NCI-H1105 (cell line): ENCODE measurements at places on chromosomes 2 and 18.

DNA sequence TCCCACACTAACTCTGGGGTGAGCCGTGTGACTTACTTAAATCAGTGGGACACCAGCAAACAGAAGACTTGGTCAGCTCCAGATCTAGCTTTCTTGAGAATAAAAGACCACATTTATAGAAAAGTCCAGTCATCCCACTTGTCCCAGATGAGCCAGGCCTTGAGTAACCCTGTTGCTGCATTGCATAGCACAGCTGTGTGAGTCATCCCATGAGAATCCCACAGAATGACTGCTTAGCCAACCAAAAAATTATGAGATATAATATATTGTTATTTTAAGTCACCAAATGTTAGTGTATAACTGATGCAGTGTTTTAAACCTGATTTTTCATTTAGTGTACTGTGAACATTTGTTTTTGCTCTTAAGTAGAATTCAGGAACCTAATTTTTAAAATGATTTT, 94.2 kb upstream of the FSHR start:
- DNase-seq: no peak

- no peak for DNase-seq
These were observed 65.1 kb downstream of the TIMM21 start for GRCh38 chr18:74213429-74213828.

DNA sequence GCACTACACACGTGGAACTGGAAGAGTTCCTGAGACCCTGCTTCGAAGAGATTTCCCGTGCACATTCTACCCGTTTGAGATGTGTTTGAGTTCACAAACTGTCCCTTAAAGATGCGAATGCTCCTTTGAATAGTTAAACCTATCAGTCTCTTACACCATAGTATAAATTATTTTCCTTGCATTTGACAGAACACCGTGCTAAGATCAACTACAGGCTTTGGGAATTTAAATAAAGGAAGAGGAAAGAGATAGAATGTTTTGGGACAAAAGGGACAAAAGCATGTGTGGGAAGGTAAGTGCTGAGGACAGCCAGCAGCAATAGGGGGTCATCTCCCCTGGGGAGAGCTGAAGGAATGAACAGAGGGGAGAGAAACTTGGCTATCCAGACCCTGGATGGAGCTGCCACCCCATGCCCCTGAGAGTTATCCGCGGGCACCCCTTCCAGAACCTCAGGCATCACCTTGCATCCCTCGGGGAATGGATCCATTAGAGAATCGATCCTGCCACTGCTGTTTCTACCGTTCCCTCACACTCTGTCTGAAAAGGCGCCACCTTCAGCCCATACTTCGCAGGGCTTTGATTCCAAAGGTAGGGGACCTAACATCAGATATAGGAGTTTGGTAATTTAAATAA, 888 bp upstream of the ADCY3 start:
- DNase-seq: no peak

- peak; percentile 54 for DNase-seq
These were observed 24.6 kb downstream of the FECH start for GRCh38 chr18:57561728-57562423.

DNA sequence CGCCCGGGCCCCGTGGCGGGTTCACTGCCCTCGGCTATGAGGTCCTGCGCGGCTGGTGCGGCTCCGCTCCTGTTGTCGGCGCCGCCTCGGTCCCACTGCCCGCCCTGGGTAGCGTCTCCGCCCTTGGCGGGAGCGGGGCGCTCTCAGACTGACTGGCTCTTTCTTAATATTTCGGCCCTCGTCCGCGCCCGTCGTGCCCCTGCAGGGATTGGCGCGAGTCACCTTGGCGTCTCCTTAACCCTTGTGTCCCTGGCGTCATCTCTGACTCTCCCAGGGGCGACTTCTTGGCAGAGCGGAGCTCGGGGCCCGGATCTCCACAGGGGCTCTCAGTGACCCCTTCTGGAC, 1.3 kb downstream of the PTMA start:
- no peak for DNase-seq

- DNase-seq: peak; percentile 27
These were observed 180.6 kb downstream of the CLIP4 start for GRCh38 chr2:29295845-29296244.

DNA sequence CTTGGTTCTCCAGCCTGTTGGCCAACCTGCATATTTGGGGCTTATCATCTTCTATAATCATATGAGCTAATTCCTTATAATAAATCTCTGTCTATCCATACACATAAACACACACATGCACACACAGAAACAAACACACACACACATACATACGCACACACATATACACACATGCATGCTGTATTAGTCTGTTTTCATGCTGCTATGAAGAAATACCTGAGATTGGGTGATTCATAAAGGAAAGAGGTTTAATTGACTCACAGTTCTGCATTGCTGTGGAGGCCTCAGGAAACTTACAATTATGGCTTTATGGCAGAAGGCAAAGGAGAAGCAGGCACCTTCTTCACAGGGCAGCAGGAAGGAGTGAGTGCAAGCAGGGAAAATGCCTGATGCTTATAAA, 707.4 kb upstream of the CDH2 start:
- no peak for DNase-seq

DNA sequence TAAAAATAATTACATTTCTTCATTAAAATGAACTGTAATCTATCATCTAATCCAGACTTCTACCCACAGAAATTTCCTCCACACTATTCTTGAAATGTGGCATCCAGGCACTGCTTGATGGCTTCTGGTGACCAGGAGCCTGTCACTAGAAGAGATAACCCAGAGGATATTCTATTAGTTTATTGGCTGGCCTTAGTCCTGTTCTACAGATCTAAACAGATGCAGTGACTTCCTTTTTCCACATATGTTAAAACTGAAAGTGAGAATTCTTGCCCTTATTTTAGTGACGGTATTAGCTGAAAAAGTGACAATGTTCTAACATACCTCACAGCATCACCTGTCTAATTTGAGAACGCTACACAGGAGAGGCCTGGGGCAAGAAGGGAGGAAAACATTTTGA, 775.4 kb downstream of the TSN start:
- DNase-seq: no peak

- DNase-seq: no peak
These were observed 587.2 kb upstream of the NXPH2 start for GRCh38 chr2:139367416-139367815.

GRCh38 chr2:177241711-177242120, 22.8 kb downstream of the NFE2L2 start:
- no peak for DNase-seq

DNA sequence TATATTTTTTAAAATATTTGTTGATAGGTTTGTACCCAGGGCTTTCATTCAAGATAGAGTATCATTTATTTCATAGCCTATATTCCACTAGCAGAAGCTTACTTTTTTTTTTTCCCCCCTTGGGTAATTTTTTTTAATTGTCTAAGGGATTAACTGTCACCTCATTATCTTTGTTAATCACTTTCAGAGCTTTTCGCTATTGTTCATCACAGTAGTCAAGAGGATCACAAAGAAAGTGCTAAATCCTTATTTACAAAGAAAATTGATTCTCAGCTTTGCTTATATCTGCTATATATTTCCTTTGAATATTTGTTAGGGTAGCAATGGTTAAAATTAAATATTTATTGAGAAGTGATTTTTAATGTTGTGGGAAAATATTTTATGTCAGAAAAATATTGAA, 59.0 kb downstream of the CAMKMT start:
- no peak for DNase-seq

DNA sequence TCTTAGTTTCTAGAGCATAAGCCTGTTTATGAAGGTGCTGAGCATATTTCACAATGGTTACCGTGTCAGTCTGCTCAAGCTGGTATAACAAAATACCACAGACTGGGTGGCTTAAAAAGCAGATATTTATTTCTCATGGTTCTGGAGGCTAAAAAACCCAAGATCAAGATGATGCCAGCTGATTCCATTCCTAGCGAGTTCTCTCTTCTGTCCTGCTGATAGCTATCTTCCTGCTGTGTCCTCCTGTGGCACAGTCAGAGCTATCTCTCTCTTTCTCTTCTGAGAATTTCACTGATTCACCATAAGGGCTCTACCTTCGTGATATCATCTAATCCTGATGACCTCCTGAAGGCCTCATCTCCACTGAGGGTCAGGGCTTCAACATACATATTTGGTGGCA, 273.0 kb downstream of the CDH2 start:
- DNase-seq: no peak

DNA sequence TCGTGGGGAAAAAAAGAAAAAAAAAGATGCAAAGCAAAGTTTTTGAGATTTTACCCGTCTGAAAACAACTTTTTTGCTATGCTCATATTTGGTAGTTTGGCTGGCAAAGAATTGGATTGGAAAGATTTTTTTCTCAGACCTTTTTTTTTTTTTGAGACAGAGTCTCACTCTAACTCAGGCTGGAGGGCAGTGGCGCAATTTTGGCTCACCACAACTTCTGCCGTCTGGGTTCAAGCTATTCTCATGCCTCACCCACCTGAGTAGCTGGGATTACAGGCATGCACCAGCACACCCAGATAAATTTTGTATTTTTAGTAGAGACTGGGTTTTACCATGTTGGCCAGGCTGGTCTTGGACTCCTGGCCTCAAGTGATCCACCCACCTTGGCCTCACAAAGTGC, 56.3 kb upstream of the TANC1 start:
- no peak for DNase-seq

DNA sequence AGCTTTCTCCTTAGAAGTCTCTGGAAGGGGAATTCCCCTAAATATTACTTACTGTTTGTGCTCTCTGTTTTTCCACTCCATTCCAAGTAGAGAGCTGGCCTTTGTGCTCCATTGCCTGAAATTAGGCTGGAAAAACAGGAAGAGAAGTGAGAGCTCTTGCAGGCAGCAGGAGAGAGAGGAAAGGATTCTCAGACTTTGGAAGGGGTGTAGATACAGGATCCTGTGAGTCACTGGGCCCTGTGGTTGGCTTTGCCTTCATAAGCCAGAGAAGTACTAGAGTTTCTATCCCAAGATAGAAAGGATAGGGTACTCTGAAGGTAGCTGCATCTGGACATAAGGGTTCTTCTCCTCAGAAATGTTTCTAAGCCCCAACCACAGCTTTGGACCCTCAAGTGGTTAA, 188.9 kb downstream of the CMPK2 start:
- DNase-seq: no peak

- DNase-seq: no peak
These were observed 568.9 kb upstream of the ACVR2A start for GRCh38 chr2:147275943-147276342.

GRCh38 chr18:39945076-39945475, 2010.0 kb upstream of the PIK3C3 start:
- no peak for DNase-seq

DNA sequence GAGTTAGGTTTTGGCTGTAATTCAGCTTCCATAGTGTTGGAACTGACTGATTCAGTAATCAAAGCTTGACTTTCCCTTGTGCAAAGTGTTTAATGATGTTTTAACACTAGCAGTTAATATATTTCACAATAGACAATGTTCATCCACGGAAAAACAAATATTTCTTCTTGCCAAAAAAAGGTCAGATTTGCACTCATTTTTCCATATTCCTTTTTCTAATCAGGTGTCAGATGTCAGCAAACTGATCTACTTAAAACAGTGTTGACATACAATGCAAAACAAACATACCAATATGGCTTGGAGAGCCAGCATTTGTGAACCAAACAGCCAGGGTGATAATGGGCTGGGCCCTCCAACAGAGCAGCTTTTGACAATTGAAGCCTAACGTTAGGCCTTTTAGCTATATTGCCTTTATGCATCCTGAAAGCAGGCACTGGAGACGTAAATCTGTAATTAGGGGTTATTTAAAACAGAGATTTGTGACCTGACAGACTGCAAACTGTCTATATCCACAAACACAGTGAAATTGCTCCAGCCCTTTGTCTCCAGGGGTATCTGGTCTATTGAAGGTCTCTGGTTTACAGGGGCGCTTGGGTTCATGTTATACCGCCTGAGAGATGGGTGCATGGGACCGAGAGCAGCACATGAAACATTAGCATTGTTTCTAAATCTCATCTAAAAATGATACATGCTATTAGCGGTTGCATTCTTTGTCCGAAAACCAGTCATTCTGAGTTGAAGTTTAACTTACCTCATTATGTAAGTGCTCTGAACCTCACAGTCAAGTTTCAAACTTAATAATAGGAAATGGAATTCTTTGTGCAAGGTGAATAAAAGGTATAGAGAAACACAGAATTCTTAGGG, 7.1 kb upstream of the CDCA7 start:
- peak; percentile 43 for DNase-seq

GRCh38 chr2:203532957-203533658, 2.0 kb downstream of the RAPH1 start:
- no peak for DNase-seq

- no peak for DNase-seq
These were observed 358.2 kb upstream of the UBE2E3 start for GRCh38 chr2:180621941-180622918.

GRCh38 chr2:197835293-197835692, 30.9 kb downstream of the PLCL1 start:
- DNase-seq: no peak

DNA sequence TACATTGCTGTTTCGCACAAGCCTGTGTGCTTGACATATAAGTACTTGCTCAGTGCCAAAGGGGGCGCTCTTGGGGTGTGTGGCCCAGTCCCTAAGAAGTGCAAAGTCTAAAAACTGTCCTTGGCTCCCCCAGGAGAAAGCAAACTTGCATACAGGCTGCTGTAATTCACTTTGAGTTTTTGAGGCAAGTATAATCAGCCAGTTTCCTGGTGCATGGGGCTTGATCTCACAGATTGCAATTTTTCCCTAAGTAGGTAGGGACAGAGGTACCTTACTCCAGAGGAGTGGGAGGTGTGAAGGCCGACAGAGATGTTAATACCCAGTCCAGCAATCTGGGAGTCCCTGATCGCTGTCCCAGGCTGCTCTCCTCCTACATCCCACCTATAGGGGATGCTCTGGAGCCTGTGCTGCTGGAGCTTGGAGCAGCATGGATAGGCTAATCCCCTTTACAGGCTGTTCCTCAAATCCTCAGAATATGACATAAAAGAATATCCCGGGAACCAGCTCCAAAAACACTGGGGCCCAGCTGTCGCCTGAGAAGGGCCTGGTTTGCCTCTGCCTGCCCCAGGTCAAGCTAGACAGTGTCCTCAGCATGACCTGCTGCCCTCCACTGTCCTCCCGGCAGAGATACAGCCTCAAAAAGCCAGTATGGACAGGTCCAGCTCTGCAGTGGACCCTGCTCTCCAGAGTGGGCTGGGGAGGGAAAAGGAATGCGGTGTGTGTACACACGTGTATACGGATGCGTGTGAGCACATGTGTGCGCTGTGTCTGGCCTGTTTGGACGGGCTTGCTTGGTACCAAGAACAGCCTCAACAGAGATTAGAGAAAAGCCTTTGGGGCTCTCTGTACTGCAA, 136.5 kb upstream of the HAAO start:
- no peak for DNase-seq

DNA sequence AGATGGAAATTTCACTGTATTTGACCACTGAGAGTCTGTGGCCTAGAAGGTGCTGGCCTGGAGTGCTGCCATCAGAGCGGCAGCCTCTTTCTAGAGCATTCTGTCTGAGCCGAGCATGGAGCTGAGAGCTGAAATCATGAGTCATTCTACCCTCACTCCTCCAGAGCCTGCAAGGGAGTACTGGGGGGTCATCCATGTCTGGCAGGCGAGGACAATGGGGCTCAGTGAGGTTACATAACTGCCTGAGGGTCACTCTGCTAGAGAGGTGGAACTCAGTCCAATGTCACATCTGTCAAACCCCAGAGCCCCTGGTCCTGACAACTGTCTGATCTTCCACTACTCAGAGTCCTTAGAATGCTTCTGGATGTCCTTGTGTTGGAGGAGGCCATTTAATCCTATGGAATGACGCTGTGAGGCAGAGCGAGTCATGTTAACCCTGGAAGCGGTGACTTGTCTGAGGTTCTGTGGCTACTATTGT, 65.3 kb downstream of the HAUS1 start:
- DNase-seq: no peak

GRCh38 chr2:200736646-200737274, 75.0 kb upstream of the BZW1 start:
- DNase-seq: no peak
